ENCODE measurements at places on chromosomes 11 and 22.

GRCh38 chr11:119942583-119943297 is 195.2 kb downstream of the TRIM29 start:
- no peak for DNase-seq

GRCh38 chr11:47328449-47329390 is 23.8 kb downstream of the MYBPC3 start:
- no peak for DNase-seq

DNA sequence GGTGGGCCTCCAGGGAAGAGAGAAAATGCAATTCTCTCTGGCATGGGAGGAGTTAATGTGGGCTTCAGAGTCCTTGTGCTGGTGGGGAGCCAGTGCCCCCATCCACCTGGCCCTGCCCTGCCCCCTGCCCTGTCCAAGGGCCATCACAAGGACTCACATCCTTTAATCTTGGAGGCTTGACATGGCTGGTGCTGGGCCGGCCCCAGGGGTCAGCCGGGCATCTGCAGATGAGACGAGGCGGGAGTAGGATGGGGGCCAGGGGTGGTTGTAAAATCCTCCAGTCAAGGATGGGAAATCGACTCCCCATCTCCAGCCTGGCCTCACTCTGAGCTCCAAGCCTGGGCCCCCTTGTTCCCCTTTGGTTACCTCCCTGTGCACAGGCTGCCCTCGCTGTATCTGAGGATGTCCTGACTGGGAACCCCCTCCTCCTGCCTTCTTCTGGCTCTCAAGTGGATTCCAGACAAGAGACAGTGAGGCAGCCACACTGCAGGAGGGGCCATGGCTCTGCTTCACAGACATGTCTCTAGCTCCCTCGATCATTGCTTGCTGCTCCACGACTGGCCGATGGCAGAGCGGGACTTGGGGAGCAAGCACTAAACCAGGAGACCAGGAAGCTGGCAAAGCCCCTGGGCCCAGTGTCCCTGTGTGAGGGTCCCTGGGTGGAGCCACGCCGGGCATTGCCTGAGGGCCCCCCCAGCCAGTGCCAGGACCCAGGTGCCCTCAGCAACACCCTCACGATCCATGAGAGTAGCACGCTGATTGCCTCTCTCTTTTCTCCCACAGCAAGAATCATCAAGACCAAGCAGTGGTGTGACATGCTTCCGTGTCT is 1120.5 kb downstream of the BRD1 start:
- no peak for DNase-seq

DNA sequence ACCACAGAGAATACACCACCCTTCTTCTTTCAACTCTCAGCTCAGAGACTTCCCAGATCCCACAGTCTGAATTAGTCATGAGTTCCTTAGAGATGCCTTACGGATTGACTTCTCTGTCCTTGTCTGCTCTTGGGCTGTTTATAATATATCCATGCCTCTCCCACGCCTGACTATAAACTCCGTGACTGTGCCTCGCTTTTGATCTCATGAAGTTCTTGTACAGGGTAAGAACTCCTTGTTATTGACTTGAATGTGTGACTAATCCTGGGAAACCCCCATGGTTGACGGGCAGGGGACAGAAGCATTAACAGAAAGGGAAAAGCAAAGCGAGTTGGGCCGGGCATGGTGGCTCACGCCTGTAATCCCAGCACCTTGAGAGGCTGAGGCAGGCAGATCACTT is 62.4 kb upstream of the POU2AF1 start:
- no peak for DNase-seq

GRCh38 chr11:107731941-107732688 is 20.3 kb upstream of the SLN start:
- no peak for DNase-seq

DNA sequence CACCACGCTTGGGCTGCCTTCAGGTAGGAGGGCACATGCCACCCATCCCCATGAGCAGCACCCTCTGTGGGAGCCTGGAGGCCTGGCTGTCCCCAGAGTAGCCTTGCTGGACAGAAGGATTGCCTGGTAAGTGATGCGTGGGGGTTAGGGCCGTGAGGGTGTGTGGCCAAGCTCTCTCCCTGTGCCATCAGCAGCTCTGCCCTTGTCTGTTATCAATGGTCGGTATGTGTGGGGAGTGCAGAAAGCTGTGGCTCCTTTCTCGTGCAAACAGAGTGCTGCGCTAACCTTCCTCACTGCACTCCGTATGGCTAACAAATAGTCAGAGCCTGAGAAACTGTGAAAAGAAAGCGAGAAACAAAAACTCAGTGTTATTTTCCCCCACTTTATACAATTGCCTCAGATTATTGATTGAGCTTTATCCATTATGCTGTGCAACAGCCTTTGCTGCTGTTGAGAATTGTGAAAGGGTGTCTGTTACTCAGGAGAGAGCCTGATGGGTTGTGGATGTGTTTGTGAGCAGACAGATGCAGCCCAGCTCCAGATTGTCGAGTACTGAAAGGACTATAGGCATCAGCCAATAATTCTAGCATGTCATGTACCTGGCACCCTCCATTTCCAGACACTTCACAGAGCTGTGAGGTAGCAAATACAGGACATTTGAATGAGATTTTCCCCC is 432.2 kb downstream of the NTM start:
- DNase-seq: no peak

DNA sequence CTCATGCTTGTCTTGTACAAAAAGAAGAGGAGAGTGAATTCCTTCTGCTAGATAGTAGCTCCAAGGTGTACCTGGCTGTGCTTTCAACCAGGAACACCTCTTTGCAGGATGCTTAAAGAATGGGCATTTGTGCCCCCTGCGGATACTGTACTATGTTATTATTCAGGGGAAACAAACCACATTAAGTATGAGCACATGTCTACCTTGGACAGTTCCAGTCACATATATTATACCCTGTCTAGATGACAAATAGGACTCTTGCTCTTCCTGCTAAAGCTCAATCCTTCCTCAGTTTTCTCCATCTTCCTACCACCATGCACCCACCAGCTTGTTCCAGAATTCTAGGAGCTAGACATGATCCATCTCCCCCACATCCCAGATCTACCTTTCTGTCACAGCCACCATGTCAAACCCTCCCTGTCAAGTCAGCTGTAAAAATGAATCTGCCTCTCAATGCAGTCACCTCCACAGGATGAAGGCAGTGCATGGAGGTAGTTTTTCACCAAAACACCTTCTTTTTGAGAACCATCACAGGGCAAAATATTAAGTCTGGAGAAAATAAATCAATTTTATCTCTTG is 337.4 kb downstream of the LARGE1 start:
- no peak for DNase-seq

GRCh38 chr11:99271527-99271926 is 250.8 kb downstream of the CNTN5 start:
- no peak for DNase-seq

DNA sequence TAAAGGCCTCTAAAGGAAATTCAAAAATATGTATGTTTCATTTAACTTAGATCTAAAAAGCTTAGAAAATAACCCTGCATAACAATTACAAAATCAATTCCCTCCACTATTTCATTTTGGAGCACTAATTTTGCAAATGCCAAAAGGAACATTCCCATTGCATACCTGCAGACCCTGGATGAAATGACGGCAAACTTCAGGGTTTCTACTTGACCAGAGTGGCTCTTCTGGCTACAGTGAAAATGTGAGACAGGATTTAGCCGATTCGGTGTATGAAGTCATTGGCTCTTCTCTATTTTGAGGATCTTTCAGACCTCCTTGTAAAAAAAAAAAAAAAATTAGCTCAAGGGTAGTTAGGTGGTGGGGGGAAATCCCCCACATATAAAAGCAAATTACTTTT is 44.1 kb downstream of the PAX6 start:
- DNase-seq: no peak

DNA sequence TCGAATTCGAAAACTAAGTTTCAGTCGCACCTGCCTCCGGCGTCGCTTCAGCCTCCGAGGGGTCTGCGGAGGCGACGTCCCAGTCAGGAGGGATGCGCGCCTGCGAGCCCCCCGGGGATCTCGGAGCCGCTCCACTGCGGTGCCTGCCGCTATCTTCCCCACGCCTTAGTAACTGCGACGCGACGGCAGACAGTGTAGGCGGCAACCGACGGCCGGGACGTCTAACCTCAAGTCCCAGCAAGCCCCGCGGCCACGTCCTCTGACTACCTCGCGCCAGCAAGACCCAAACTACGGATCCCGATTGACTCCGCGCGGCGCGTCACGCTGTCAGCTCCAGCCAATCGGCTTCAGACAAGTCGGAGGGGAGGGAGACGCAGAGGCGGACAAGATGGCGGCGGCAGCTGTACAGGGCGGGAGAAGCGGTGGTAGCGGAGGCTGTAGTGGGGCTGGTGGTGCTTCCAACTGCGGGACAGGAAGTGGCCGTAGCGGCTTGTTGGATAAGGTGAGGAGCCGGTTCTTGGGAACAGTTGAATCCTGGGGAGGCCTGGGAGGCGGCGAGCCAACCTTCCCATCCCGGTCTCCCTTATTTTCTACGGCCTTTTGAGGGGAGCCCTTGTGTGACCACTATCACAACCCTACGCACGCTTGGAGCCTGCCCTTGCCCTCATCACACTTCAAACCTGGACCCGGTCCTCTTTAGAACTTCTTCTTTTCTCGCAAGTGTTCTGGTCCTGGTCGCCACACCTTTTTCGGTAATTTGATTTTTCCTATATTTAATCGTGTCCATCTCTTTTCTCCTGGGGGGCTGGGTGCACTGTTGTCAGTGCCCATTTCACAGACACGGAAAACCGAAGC is at the start of the genes SPCS2 and XRRA1:
Gene SPCS2, plus strand, starts transcription at position 369 of the 855 bp plus-strand sequence. Its CDS starts 20 bp downstream, at position 389.
Gene XRRA1, minus strand, starts transcription at position 194 of the 855 bp plus-strand sequence. CDS start 8,213 bp downstream, outside the sequence.
- peak; percentile 97 for DNase-seq

DNA sequence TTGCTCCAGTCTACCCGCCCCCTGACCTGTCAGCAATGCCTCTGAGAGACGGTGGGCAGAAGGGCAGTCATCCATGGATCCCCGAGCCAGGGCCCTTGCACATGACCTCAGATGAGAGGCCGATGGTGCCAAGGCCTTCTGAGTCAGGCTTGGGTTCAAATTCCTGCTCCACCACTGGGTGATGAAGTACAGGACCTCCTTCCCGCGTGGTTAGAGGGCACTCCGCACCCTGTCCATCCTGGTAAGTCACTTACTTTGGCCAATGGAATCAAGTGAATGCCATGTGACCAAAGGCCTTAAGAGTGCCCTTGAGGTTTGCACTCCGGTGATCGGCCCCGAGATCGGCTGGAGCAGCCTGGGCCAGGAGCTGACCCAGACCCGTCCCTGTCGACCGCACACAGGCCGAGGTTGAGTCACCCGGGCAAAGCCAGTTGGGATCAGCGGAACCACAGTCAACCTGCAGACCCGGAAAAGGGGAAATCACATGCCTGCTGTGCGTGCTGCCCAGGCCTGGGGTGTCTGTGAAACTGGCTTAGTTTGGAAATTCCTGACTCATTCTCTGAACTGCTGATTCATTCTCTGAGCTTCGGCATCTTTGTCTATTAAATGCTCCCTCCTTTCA is 48.9 kb downstream of the RTL6 start:
- DNase-seq: no peak

All from activated CD8-positive, alpha-beta memory T cell treated with anti-CD3 and anti-CD28 coated beads, Interleukin-2, amount 50 U/mL, for 4 hours (primary cell).